ENCODE measurements at places on chromosomes 6 and 20.

DNA sequence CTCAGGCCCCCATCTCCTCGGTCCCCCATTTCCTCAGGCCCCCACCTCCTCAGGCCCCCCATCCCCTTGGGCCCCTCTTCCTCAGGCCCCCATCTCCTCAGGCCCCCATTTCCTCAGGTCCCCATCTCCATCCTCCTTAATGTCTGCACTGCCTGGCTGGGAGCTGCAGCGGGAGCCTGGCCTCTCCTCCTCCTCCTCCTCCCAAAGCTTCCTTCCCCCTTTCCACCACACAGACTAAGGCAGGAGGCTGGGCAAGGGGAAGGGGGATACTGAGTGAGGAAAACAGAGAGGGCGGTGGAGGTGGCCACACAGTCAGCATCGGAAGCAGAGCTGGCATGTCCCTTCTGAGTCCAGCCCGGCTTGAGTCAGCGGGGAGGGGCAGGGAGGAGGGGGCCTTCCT, 122.6 kb upstream of the RPS6KA2 start:
- no peak for DNase-seq

- no peak for DNase-seq
Measured at GRCh38 chr6:96832780-96833179, 4.5 kb downstream of the GPR63 start.

- no peak for DNase-seq
Measured at GRCh38 chr6:129863664-129864063, 2.5 kb upstream of the TMEM244 start.

DNA sequence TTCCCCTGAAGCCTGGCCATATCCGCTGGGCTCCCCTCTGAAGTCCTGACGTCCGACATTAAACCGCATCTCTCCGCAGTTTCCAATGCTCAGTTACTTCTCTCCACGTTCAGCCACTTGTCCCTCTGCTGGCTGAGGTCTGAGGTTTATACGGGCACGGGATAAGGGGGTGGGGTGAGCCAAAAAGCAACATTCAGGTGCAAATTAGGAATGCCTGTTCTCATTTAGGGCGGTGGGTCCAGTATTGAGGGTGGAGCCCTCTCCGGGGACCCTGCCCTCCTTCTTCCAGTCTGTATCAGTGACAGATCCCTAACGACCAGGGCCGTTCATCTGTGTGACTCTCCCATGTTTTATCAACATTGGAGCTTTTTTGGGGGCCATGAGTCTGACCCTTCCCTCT, 1454.4 kb downstream of the HACE1 start:
- no peak for DNase-seq
